ENCODE measurements at places on chromosomes 11 and 22. TPM values are rescaled to one million over a fixed set of nuclear protein-coding genes. Genes with fewer than 3 reads are reported as not detected.

Gene IL18
- 125 TPM for total RNA-seq

Gene GVQW3
- total RNA-seq, result not detected

Gene B4GALNT4
- total RNA-seq, result 0.97 TPM

Gene AQP11
- total RNA-seq, result 0.18 TPM

Measured in esophagus squamous epithelium (tissue), 5 donors.